ENCODE measurements at places on chromosomes 2 and 18.

DNA sequence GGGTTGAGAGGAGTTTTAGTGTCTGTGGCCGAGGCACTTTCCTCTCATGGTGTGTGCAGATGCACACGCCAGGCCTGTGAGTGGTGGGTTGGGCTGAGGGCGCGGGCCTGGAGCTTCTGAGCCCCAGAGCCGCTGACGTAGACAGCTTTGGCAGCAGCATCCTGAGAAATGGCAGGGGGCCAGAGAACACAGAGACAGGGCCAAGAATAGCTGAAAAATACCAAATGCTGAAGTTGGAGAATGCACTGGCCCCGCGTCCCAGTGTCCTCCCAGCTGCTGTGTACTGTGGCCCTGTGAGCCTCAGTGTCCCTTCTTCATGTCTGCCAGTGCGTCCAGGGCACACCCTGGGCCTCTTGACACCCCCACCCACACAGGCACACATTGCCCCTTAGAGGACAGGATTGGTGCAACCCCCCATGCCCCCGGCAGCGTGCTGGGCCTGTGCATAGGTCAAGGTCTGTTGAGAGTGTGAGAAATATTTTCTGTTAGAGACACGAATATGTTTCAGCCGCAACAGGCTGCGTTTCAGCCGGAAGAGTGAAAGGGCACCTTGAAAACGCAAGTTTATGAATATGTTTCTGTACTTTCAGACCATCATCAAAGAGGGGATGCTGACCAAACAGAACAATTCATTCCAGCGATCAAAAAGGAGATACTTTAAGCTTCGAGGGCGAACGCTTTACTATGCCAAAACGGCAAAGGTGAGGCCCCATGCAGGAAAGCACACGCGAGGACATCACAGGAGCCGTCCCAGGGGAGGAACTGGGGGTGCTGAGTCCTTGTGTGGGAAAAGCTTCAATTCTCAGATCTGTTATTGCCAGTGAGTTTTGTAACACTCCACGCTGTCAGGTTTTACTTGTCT is 33.6 kb downstream of the DGKD start:
- DNase-seq: no peak

DNA sequence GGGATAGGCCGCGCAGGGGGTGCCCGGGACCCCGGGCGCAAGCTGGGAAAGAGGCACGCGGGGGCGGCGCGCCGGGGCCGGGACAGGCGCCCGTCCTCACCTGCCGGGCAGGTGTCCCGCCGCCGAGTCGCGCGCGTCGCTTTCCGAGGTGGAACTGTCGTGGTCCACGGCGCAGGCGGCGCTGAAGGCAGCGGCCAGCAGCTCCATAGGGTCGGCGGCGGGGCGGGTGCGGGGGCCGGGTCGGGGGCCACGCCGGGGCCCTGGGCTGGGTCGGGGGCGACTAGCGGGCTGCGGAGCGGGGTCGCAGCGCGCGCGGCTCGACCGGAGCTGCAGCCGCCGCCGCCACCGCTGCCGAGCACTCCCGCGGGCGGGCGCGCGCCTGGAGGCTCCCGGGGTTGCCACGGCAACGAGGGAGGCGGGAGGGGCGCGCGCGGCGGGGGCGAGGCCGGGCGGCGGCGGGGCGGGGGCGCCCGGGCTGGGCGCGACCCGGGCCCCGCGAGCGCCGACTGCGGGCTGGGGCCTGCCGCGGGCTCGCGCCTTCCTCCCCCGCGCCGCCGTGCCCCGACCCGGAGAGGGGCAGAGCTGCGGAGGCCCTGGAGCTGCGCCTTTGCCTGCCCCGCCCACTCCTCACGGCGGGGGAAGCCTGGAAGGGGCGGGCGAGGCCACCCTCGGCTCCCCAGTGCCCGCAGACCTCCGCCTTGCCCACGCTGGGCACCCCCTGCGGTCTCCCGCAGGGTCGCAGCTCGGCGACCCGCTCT is 57.9 kb downstream of the SNORC start:
- no peak for DNase-seq

DNA sequence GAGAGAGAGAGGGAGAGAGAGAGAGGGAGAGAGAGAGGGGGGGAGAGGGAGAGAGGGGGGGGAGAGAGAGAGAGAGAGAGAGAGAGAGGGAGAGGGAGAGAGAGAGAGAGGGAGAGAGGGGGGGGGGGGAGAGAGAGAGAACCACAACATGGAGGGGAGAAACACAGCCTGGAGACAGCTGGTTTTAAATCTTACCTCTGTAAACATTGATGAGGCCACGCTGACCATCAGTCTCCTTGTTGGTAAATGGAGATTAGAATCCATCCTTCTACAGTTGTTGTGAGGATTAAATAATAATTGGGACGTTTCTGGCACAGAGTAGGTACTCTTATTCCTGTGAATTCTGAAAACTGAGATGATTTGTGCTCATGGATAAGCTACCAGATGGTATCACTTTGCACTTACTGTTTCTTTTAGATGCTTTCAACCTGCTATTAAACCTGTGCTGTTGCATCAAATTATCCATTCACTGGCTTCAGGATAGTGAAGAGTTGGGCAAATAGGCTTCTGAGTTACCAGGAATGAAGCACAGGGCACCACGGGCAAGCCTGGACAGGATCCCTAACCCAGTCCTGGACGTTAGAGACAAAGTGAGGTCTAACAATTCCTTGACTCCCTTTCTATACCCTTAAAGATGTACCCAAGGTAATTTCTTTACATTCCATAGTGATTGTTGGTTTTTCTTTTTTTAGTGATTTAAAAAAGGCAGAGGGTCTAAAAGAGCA is 318.1 kb downstream of the ZNF521 start:
- no peak for DNase-seq

- DNase-seq: no peak
Observed at GRCh38 chr2:30695749-30696148, 111.5 kb downstream of the CAPN13 start.

DNA sequence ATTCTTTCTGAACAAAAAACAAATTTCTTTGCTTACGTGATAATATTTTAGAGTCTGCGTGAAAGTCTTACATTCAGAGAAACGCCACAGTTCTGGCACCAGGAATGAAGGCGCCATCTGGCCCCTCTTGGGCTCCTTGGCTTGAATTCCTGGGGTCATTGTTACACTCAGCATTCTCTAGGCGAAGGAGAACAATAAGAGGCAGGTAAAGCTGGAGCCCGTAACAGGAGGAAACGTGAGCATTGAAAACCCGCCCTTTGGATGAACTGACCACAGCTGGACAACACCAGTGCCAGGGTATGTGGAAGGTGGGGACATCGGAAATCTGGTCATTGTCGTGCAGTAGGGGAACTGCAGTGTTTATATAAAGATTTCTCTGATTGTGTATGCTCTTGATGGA is 144.8 kb downstream of the RNF152 start:
- DNase-seq: no peak

GRCh38 chr2:189254268-189254883 is 74.8 kb upstream of the COL5A2 start:
- DNase-seq: no peak

DNA sequence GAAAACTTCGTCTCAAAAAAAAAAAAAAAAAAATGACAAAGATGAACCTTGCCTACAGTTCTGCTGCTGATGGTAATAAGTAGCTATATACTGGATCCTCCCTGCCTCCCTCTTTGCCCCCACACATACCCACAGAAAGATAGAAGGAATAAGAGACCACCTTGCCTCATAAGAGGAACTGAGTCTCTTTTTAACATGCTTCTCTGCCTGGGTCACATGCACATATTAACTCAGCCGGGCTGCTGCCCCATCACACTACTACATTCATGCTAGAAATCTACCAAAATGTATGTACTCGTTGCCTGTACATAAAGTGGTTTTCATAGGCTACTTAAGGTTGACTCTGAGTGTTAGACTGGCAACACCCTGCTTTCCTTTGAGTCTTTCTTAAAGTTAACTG is 78.9 kb upstream of the B3GNT2 start:
- no peak for DNase-seq

DNA sequence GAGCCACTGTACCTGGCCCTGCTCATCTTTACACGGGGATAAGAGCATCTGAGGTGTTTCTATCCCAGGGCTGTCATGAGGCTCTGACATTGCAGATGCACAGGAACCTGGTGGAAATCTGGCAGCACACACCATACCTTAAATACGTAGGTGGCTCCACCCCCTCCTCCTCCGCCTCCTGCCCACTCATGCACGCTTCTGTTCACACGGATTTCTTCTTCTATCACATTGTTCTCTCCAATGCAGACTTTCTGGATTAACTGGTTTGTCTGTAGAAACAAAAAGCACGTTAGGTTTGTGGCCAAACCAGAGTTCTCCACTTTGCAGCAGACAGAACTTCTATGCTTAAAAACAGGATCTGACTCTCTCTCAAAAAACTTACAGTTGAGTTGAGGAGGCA is 118.2 kb downstream of the CLIP4 start:
- DNase-seq: no peak

DNA sequence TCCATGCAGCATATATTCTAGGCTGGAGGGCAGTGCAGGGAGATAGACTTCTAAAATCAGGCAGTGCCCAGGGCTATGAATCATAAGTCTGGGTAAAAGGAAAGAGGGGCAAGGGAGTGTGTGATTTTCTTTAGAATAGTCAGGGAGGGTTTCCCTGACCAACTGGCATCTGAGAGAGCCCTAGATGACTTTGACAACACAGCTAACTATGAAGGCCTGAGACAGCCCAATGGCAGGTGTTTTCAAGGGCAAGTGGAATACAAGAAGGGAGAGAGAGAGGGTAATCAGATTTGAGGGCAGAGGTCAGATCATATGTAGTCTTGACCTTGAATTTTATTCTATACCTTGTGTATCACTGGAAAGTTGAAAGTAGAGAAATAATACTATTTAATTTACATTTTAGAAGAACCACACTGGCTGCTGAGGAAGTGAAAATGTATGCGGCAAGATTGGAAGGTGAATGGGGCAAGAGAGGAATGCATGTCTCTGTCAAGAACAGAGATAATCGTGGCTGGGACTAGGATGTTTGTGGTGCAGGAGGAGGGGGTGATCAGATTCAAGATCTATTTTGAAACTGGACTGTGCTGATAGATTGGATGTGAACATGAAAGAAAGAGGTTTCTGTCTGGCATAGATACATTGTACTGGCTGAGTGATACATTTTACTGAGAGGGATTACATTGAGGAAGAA is 1.9 kb upstream of the ITGB6 start:
- no peak for DNase-seq

- no peak for DNase-seq
Observed at GRCh38 chr2:85936421-85937068, 47.8 kb upstream of the ST3GAL5 start.

GRCh38 chr2:45009303-45009927 is at the start of gene SIX2:
TSS of gene SIX2 (minus strand) at chr2:45009452. CDS start at chr2:45009110, 342 bp downstream.
- no peak for DNase-seq

DNA sequence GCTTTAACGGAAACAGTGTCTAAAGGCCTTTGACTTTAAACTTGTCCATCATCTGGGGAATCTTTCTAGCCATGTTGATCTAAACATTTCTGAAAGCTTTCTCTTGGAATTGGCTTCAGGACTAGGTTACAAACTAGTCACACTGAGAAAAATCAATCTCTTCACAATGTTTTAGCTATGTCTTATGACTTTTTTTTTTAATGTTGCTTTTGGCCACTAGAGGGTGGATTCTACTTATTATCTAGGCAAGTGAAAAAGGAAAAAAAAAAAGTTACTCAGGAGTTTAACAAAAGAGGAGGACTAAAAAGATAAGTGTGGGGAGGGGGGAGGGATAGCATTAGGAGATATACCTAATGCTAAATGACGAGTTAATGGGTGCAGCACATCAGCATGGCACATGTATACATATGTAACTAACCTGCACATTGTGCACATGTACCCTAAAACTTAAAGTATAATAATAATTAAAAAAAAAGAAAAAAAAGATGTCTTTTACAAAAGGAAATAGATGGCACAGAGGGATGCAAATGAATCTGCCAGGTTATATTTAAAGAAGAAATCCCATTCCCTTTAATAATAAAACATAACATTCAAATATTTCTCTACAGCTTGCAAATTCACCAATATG is 160.4 kb upstream of the PID1 start:
- DNase-seq: no peak

- no peak for DNase-seq
Observed at GRCh38 chr18:64180617-64181016, 31.7 kb upstream of the LINC00305 start.

DNA sequence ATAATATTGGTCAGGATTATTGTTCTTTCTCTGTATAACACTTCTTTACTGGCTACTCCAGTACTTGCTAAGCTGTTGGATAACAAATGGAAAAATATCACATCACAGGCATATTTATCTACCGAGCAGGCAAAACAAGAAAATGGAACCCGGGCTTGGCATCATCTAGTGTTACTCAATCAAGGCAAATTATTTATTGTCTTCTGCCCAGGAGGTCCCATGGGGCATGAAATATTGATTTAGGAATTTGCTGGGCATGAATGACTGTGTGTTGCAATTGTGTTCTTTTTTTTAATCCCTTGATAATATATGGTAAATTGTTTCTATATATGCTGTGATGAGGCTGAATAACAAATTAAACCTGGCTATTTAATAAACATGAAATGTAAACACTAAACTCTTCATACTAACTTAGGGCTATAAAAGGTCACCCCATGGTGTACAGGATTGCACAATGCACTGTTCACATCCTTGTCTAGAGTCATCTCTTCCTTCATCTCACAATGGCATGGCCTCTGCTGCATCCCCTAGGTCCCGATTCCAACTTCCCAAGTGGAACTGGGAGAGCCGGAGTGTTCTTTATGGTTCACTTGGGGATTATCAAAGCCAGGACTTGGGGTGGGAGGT is 2.2 kb upstream of the PARD3B start:
- no peak for DNase-seq

GRCh38 chr18:3667255-3668137 is 217.5 kb downstream of the TGIF1 start:
- DNase-seq: no peak

DNA sequence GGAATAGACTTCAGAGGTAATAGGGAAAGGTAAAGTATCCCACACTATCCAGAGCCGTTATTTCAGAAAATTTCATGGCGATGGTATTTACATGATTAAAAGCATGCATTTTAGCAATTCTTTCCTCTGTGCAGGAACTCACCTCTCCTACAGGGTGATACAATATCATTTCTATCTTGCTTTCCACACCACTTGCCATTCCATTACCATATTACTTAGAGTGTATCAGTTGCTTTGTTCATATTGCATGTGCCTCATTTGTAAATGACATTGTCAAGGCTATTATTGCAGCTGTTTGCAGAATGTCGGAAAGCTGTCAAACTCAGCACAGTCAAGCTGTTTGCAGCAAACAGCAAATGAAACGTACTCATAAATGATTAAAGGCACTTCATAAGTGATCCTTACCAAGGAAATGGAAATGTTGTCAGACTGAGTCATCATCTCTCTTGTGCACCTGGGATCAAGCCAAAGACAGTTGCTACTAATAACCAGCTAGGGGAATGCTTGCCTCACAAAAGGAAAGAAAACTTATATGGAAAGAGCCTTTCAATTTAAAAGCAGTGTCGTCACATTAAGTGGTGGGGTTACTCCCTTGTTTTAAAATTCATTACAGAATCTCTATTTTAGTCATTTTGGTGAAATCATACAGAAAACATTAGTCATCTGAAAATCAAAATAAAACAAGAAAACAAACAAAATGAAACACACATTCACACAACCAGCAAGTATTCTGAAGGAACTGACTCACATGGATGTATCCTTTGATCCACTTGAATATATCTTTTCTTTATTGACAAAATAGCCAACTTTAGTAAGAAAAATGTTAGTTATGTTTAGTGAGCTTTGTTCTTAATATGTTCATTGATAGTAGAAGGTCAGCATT is 1064.1 kb upstream of the CNTNAP5 start:
- DNase-seq: no peak

GRCh38 chr2:4678927-4679326 is 975.6 kb downstream of the DCDC2C start:
- DNase-seq: no peak

All from T follicular helper cell (primary cell).